ENCODE measurements at places on chromosomes 2 and 18.

DNA sequence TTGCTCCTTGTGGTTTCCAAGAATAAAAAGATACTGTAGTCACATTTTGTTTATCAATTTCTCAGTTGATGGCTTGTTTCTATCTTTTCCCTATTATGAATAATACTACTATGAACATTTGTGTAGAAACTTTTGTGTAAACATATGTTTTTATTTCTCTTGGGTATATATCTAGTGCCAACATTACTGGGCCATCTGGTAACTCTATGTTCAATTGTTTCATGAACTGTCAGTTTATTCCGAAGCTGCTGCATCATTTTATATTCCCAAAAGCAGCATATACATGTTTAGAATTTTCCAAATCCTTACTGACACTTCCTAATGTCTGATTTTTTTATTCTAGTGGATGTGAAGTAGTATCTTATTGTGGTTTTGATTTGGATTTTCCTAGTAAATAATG is 737.6 kb upstream of the TMEFF2 start:
- no peak for DNase-seq

DNA sequence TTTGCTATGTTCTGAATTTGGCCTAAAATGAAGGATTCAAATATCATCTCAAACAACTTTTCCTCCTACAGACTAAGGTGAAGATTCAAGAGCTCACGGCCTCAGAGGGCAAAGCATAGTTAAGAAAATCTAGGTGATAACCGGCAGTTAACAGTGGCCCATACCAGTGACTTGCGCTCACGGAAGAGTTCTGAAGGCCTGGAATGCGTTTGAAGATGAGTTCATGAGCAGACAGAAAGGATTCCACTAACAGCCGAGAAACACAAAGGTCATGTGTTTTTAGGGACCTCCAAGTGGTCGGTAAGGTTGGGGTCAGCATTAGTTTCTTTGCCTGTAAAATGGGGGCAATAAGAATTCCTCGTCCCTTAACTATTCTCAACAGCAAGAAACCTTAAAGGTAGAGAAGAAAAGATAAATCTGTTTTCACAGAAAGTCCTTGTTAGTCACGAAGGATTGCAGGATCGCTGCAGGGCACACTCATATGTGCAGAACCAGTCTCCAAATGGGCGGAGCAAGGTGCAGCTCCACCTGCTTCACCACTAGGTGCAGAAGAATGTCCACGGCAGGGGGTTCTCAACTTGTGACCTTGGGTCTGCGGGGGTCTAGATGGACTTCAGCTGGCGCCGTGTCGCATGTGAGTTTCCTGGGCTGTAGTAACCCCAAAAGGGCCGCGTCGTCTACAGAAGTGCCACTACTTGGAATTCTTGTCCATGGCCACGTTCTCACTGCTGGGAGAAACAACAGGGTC is 708 bp upstream of the RPIA start:
- no peak for DNase-seq

DNA sequence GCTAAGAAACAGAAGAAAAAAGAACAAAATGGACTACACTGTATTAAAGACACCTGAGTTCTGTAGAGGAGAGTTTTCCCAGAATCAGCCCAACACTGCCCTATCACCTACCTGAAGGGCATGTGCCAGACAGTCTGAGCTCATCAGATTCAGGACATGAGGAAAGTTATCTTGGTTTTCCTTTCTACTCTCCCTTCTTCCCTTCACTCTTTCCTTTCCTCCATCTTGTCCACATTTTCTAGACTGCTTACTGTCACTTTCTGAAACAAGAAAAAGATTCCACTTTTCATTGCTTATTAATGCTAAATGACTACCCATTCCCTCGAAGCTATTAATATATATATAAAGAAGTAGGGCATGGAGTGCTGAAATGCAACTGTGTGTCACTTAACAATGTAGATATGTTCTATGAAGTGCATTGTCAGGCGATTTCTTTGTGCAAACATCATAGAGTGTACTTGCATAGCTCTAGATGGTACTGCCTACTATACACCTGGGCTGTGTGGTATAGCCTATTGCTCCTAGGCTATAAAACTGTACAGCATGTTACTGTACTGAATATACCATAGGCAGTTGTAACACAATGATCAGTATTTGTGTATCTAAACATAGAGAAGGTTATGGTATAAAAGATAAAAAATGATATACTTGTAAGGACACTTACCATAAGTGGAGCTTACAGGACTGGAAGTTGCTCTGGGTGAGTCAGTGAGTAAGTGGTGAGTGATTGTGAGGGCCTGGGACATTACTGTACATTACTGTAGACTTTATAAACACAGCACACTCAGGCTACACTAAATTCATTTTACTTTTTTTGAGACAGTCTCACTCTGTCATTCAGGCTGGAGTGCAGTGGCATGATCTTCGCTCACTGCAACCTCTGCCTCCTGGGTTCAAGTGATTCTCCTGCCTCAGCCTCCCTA is 145.5 kb upstream of the ITGA6 start:
- DNase-seq = no peak

DNA sequence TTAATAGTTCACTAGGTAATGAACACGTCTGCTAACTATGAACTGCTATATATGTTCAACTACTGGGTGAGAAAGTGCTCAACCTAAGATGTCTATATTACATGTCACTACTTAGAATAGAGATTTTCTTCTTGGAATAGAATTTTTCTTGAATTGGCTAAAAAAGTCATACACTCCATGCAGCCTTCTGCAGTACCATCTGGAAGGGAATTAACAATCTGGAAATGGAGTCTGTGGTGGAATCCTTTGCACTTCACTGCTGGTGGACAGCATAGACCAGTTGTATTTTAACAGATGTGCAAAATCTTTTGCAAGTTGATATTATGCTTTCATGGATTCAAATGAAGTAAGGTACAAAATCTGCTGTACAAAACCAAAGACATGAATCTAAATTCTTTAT is 799.6 kb downstream of the KCNJ3 start:
- DNase-seq = no peak

GRCh38 chr18:50848061-50848551 is 28.3 kb upstream of the MRO start:
- DNase-seq = no peak
